ENCODE measurements at places on chromosomes 4 and X. TPM values are rescaled to one million over a fixed set of nuclear protein-coding genes. Genes with fewer than 3 reads are reported as not detected.

Gene MAGEA9B
- not detected for polyA plus RNA-seq

Gene SNCA
- 3.1 TPM for polyA plus RNA-seq

Gene TRIM75
- polyA plus RNA-seq: not detected

Gene SSX3
- not detected for polyA plus RNA-seq

Gene GLUD2
- polyA plus RNA-seq: 0.37 TPM

Gene ARL9
- polyA plus RNA-seq: not detected

Gene CRMP1
- polyA plus RNA-seq: 2.1 TPM

Gene LUZP4
- not detected for polyA plus RNA-seq

Gene FGD1
- 0.76 TPM for polyA plus RNA-seq

Gene RLIM
- polyA plus RNA-seq: 4.3 TPM

Gene WDR17
- polyA plus RNA-seq: 0.31 TPM

Gene FAM9B
- not detected for polyA plus RNA-seq

Gene UTP14A
- polyA plus RNA-seq: 15.6 TPM

Gene SYNPO2
- 24.8 TPM for polyA plus RNA-seq

Gene DCX
- under 0.01 TPM for polyA plus RNA-seq

Gene RBM41
- polyA plus RNA-seq: 7.6 TPM

DNA sequence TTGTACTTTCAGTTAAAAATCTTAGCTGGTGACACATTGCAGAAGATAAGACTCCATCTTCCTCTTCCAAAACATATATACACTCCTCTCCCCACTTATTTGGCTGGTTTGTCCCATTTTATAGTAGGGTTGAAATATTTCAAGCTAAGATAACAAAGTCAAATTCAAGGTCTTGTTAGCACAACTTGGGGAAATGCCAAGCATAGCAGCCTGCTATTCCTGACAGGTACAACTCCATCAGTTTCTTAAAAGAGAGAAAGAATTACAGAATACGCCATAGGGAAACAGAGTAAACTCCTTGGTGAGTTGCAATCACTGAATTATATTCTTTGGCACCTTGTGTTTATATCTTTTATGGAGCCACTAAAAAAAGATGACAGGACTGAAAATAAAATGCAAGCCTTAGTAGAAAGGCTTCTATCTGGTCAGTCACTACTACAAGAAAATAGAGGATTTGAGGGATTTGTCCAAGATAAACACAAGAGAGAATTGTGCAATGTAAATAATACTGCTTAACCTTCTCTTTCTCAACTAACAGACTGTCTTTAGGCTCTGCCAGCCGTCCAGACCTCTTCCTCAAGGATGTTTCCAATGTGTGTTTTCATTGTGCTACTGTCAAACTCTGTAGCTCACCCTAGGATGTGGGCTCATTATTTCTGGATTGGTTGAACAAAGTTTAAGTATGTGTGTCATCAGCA lies 170.3 kb downstream of the VEGFC start:
- H3K27ac ChIP-seq: no peak overlapping the region
- no peaks in the 10 kb centered on the region for H3K4me1 ChIP-seq
- H3K36me3 ChIP-seq: no peaks in the 10 kb centered on the region
- H3K27me3 ChIP-seq: no peaks in the 10 kb centered on the region

DNA sequence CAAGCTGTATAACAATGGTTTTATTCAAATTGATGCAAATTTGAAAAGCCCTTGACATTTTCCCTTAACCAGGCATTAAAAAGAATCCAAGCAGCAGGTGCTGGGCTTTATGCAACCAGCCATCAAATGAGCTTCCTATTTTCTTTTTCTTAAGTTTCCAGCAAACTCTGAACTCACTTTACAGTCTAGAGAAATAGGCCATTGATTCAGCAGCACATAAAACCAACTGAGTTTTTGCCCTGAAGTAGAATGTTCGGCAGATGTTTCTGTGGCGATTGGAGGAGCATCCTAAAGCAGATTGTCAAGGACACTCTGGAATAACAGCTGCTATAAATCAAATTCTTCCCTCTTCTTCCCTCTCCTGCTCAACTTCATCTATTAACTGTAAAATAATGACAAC lies 582.8 kb upstream of the CPEB2 start:
- H3K27me3 ChIP-seq: no peaks in the 10 kb centered on the region
- no peak overlapping the region for H3K27ac ChIP-seq
- DNase-seq: no peak

- no peak overlapping the region for H3K4me3 ChIP-seq
- DNase-seq: peak; percentile 82
- H3K27ac ChIP-seq: no peak overlapping the region
- H3K36me3 ChIP-seq: no peaks in the 10 kb centered on the region
- H3K27me3 ChIP-seq: no peaks in the 10 kb centered on the region
- no peaks in the 10 kb centered on the region for H3K4me1 ChIP-seq
Observed at GRCh38 chrX:53481816-53482465, 47.8 kb upstream of the HSD17B10 start.

GRCh38 chrX:41334363-41335197 lies 618 bp downstream of the DDX3X start:
- peak overlapping the region; percentile 99 for H3K27ac ChIP-seq
- peak; percentile 97 for DNase-seq
- H3K36me3 ChIP-seq: no peaks in the 10 kb centered on the region
- no peaks in the 10 kb centered on the region for H3K27me3 ChIP-seq
- peak overlapping the region; percentile 74 for H3K4me3 ChIP-seq

DNA sequence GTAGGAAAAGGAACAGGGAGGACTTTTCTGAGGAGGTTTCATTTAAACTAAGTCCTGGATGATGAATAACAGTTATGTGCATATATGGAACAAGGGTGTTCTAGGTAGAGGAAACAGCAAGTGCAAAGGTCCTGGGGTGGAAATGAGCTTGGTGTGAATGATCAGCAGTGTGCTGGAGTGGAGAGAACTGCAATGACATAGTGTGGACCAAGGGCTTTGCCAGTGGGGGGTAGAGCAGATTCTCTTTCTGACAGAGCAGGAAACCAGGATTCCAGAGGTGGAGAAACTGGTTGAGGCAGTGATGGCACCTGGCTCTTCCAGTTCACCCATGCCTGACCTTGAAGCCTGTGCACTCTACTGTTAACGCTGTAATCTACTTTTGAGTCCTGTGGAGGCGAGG lies 1.7 kb downstream of the PPP1R3F start:
- peak overlapping the region; percentile 65 for H3K4me3 ChIP-seq
- H3K4me1 ChIP-seq: peaks cover 26% of the 10 kb centered on the region
- peak; percentile 35 for DNase-seq
- no peak overlapping the region for H3K27ac ChIP-seq

- H3K27ac ChIP-seq: no peak overlapping the region
- H3K4me3 ChIP-seq: no peak overlapping the region
- no peaks in the 10 kb centered on the region for H3K36me3 ChIP-seq
- H3K4me1 ChIP-seq: no peaks in the 10 kb centered on the region
- no peak for DNase-seq
Observed at GRCh38 chr4:109332926-109333464, 30.5 kb upstream of the COL25A1 start.

DNA sequence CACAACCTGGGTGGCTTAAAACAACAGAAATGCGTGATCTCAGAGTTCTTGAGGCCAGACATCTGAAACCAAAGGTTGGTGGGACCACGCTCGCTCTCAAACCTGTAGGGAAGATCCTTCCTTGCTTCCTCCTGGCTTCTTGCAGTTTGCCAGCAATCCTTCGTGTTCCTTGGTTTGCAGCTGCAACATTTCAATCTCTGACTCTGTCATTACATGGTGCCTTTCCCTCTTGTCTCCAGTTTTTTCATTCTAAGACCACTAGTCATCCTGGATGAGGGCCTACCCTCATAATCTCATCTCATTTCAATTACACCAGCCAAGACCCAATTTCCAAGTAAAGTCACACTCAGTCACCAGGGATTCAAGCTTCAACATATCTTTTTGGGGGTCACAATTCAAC lies 388.0 kb downstream of the GPM6A start:
- no peaks in the 10 kb centered on the region for H3K36me3 ChIP-seq
- H3K4me1 ChIP-seq: no peaks in the 10 kb centered on the region
- H3K27me3 ChIP-seq: no peaks in the 10 kb centered on the region
- no peak overlapping the region for H3K27ac ChIP-seq
- no peak for DNase-seq
- no peak overlapping the region for H3K4me3 ChIP-seq

DNA sequence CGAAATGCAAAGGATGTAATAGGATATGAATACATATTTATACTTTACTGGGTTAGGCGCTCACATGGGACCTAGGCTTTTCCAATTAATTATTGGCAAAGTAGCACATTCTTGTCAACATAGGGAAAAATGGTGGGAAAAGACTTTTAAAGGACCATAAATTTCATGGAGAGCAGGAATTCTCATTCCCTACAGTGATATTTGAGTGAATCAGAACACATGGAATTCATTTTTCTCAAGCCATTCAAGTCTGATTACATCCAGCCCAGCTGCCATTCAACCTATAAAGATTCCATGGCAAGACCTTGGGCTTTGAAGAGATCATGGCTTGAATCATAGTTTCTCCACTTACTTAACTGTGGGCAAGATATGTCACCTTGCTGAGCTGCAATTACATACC lies 150.4 kb downstream of the SOWAHB start:
- H3K36me3 ChIP-seq: peaks cover 22% of the 10 kb centered on the region
- no peak for DNase-seq
- no peak overlapping the region for H3K27ac ChIP-seq

DNA sequence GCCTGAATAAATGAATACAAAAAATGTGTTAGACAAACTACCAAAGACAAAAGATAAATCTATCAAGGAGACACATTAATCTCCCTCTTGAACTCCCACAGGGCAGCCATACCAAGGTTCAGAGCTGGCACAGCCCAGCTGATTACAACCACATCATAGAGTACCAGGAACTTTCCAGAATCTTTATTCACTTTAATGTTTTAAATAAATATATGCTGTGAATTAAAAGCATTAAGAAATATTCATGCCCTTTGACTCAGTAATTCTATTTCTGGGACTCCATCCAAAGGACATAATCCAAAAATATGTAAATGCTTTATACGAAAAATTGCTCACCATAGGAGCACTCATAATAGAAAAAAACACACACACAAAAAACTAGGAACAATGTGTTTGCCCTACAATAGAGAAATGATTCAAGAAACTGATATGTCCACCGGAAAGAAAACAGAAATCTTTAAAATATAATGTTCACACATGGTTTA lies 126.0 kb downstream of the LDB2 start:
- H3K27ac ChIP-seq: no peak overlapping the region
- no peaks in the 10 kb centered on the region for H3K36me3 ChIP-seq
- H3K4me3 ChIP-seq: no peak overlapping the region

DNA sequence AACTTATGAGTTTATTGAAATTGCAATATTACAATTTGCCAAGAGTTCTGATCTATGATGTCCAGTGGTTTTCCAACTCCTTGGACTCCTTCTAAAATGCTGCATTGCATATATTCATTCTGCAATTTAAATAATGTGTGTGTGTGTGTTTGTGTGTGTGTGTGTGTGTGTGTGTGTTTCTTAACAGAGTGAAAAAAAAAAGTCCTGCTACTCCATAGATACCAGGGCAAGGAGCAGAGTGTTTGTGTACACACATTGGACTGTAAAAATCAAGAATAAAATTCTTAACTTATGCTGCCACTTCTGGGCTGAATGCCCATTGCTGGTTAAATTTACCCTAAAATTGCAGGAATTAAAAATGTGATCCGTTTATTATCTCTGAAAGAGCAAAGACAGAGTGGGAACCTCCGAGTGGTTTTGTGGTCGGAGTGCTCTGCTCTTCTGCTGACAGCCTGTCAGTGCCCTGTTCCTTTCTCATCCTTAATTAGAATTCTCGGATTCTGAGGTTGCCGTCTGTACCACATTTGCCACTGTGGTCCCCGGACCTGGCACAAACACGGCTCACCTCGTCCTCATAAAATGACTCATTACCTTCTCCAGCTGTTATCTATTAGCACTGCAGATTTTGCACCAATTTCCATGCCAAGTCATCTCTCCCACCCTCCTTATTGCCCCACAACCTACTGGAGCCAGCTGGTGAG lies 355.5 kb downstream of the KCNIP4 start:
- no peak for DNase-seq
- no peak overlapping the region for H3K4me3 ChIP-seq
- no peaks in the 10 kb centered on the region for H3K27me3 ChIP-seq
- H3K27ac ChIP-seq: no peak overlapping the region

DNA sequence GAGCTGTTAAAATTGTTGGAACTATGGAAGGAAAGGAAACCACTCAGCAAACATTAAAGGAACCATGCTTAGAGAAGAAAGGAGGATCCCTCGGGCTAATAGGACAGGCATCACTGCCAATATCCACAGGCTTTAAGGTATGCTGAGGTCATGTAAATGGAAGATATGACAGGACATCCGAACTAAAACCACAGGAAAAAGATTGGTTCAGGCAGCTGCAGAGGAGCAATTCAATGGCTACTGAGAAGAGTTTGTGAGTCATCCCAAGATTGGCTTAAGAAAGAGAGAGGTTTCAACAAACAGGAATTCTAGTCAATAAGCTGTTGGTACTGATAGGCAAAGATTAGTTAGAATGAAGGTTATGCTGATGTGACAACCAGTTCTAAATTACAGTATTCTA lies 106.4 kb upstream of the FAM241A start:
- H3K36me3 ChIP-seq: no peaks in the 10 kb centered on the region
- H3K4me3 ChIP-seq: no peak overlapping the region

DNA sequence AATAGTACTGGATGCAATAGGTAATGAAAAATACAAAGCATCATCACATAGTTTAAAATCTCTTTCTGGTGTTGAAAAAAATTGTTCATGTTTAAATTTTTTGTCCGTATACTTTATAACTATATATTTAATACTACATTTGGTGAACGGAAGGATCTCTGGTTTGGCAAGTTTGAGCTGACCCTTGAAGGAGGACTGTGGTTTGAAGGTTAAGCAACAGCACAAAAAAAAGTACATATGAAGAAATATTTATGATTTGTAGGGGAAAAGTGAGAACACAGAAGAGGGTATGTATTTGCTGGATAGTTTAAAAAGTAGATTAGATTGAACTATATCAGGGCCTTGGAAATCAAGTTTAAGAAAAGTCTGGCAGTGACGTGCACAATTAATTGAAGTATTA lies 13.3 kb downstream of the SRP72 start:
- H3K27ac ChIP-seq: no peak overlapping the region
- H3K4me3 ChIP-seq: no peak overlapping the region
- H3K36me3 ChIP-seq: peaks cover 97% of the 10 kb centered on the region
- H3K4me1 ChIP-seq: no peaks in the 10 kb centered on the region
- no peaks in the 10 kb centered on the region for H3K27me3 ChIP-seq
